Activated CD4-positive, alpha-beta T cell treated with anti-CD3 and anti-CD28 coated beads for 1 hour (primary cell): ENCODE measurements at places on chromosomes 16 and 17.

- no peak for DNase-seq
These were observed 7.2 kb downstream of the MRPL27 start for GRCh38 chr17:50365649-50366393.

DNA sequence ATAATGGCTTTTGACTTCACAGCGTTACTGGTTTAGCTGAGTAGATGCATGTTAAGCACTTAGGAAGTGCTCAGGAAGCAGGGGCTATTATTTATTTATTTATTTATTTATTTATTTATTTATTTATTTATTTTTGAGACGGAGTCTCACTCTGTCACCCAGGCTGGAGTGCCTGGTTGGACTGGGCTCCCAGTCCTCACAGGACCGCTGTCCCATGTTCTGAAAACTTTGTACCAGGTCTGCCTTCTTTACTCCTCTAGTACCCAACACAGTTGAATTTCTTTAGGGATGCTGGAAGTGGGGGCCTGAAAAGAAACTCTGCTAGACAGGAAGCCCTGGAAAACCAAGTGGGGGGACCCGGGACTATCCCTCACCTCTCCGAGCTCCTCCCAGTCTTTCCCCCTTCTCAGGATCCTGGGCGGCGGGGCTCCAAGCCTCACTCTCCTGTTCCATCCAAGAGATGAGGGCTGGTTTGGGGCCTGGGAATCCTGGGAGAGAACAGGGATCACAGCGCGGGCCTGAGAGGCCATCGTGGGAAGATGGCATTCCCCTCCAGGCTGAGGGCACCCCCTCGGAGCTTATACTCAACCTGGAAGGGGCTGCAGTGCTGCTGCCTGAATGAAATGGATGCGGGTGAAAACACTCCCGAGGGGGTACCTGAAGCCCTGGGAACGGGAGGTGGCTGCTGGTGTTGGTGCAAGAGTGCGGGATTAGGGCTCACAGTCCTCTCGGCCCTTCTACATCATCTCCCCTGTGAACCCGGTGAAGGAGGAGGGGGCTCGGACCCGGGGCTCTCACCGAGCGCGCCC is 674 bp downstream of the ZNF688 start:
- DNase-seq: no peak

GRCh38 chr17:14373614-14374259 is 72.9 kb downstream of the HS3ST3B1 start:
- no peak for DNase-seq

DNA sequence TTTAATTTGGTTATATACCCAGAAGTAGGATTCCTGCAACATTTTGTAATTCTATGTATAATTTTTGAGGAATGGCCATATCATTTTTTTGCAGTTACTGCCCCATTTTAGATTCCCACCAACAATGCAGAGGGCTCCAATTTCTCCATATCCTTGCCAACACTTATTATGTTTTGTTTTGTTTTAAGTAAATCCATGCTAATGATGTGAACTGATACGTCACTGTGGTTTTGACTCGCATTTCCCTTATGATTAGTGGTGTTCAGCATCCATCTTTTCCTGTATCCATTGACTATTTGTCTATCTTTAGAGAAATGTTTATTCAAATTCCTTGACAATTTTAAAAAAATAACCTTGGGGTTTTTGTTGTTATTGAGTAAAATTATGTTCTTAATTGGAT is 826.4 kb downstream of the CDH11 start:
- DNase-seq: no peak

- DNase-seq: no peak
These were observed 2.1 kb upstream of the ATP2A1 start for GRCh38 chr16:28876019-28876659.

DNA sequence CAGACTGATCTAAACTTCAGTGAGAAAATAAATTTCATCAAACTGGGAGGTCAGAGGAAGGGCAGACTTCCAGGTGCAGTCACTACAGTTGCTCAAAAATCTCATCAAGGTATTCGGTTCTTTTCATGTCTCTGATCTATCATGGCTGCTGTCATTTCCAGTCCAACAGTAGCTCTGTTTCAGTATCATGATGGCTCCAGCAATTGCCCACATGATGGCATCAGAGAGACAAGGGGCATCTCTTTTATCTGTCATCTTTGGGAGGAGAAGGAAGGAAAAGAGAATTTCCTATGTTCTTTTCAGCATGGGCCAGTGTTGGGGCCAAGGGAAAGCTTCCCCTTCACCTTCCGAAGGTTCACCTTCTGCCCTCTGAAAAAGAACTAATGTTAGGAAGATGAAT is 504.9 kb upstream of the HSBP1 start:
- DNase-seq: no peak

DNA sequence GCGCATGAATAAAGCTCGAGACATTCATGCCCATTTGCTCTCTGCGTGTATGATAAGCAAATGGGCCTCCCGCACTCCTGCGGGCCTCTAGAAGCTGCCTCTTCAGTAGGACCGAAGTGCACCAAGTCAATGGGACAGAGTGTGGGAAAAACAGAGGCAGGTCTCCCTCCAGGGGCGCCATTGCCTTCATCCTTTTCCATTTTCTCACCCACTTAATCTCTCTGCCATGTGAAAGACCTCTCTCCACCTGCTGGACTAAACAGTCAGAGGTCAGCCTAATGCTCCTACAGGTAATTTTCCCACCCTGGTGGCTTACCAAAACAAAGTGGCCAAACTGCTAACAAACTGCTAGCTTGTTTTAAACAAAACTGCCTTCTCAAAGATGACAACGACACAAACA is 210.9 kb downstream of the ZFHX3 start:
- DNase-seq: no peak

DNA sequence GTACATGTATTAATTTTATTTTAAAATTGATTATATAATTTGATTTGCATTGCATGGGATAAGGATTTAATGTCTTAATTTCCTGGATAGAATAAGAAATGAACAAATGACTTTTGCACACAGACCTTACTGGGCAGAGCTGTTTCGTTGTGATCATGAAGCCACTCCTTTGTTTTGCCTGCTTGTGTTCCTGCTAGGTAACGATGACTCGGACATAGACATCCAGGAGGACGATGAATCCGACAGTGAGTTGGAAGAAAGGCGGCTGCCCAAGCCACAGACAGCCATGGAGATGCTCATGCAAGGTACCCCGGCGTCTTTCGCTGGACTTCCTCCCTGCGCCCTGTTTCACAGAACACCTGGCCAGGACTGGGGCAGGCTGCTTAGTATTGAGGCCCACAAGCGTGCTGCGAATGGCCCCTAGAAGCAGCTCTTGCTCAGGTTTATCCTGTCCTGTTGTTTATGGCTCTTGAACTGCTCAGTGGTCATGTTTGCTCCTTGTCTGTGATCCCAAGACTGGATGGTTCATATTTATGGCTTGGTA is 29.6 kb downstream of the CLUAP1 start:
- no peak for DNase-seq

- DNase-seq: no peak
These were observed 22.5 kb upstream of the CCDC182 start for GRCh38 chr17:57767561-57767960.

GRCh38 chr17:77636835-77637817 is 321.4 kb upstream of the TNRC6C start:
- no peak for DNase-seq

- no peak for DNase-seq
These were observed 14.3 kb downstream of the ENGASE start for GRCh38 chr17:79088997-79089328.

DNA sequence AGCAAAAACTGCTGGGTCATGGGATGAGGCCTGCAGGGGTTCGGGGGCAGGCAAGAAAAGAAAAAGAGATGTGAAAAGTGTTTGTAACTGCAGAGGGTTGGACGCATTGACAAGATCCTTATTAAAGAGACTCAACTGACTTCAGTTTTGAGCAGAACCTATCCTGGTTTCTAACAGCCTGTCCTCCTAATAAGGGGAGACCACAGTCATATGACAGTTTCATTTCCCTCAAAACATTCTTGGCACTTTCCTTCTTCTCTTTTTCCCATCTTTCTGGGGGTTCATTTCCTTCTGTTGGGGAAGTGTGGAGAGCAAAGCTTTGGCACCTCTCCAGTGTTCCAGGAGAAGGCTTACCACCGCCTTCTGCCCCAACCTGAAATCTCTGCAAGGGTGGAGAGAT is 118.5 kb downstream of the MAF start:
- DNase-seq: no peak

DNA sequence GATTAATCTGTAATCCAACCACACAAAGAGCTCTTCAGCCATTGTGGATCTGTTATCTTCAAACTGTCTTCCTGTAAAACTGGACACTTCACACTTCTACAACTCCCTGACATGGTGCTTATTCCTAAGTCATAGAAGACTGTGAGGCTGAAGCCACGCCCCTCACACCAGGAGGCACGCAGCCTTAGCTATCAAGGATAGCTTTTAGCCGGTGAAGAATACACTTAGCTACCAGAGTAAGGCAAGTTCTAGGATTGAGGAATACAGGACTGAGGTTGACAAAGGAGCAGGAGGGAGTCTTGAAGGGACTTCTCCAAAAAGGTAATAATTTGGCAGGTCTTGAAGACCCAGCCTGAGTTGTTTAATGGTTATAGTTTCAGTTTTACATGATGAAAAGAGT is 79.8 kb upstream of the GAS7 start:
- no peak for DNase-seq

DNA sequence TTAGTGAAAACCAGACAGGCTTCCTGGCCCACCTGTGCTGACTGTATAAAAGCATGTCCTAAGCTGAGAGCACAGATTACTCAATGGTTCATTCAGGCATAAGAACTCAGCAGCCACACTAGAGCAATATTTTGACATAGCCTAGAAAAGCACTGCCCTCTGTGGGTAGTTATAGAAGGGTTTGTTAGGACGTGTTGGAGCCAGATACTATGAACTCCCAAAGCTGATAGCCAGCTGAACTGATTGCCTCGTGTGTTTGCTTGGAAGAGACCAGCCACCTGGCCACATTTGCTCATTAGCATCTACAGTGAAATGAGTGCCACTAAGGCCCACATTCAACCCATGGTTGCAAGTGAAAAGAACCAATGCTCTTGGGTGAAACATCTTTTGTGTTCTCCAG is 30.8 kb upstream of the ABCA5 start:
- DNase-seq: no peak

- DNase-seq: no peak
These were observed 4.3 kb downstream of the ABI3 start for GRCh38 chr17:49214676-49215360.

GRCh38 chr17:7079581-7080455 is at the start of gene CLEC10A:
CLEC10A (minus strand) TSS chr17:7080251; CDS start chr17:7078812, 1,439 bp downstream.
- DNase-seq: no peak

- no peak for DNase-seq
These were observed 44.6 kb upstream of the ZNF750 start for GRCh38 chr17:82884341-82884969.

GRCh38 chr17:2215616-2216364 is 87.8 kb downstream of the SMG6 start:
- peak; percentile 48 for DNase-seq

DNA sequence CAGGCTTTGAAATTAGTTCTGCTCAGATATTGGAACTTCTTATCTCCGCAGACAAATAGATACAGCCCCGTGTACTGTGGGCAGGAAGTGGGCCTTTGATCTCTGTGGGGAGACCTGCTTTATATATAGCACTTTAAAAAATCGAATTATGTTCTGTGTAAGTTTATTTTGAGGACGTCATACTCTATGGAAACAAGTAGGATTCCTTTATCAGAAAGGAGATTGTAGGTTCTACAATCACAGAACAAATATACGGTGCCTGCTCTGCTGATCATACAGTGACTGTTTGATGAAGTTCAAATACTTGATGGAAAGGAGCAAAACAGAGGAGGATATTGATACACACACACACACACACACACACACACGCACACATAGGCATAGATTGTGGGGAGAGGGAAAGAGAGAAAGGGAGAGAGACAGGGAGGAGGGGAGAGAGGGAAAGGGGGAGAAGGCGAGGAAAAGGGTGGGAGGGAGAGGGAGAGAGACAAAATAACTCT is 14.7 kb upstream of the TMEM220 start:
- no peak for DNase-seq

DNA sequence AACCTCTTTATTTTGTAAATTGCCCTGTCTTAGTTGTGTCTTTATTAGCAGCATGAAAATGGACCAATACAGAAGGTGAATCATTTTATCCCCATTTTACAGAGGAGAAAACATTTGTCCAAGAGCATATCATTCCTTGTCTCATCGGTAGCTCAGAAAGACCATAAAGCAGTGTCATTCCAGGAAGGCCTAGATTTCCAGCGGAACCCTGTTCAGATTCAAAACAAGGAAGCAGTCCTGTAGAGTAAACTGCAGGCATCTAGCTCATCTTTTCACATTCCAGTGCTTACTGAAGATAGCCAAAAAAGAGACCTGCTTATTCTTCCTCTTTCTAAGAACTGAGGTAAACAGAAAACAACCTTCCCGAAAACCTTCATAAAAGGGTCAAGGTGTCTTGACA is 54.0 kb downstream of the PARN start:
- DNase-seq: no peak

GRCh38 chr16:85381738-85382592 is 231.2 kb upstream of the GSE1 start:
- DNase-seq: no peak

GRCh38 chr17:72594248-72594647 is 473.4 kb downstream of the SOX9 start:
- no peak for DNase-seq

DNA sequence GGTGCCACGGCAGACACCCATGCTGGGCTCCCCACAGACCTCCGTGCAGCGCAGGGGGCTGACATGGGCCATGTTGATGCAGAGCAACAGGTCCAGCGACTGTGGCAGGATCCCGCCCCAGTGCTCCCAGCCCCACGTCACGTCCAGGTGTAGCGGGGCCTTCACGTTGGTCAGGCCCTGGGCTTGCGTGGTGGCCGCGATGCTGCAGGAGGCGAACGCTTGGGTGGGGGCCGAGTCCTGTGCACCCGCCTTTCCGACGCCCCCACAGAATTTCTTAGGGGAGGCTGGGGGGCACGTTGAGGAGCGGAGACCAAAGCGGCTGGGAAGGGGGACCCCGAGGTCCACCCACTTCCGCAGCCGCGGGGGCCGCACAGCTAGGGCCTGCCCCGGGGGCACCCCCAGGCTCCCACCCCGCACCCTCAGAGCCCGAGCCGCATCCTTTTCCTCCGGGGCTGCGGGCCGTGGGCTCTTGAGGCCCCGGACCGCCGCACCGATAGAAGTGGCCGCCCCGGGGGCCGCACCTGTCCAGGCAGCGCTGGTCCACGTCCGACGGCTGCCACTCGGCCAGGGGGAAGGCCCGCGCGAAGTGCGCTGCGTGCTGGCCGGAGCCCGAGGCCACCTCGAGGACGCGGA is 416 bp downstream of the METTL26 start:
- no peak for DNase-seq

- DNase-seq: peak; percentile 71
These were observed 92.0 kb upstream of the CHMP6 start for GRCh38 chr17:80899402-80900268.

- no peak for DNase-seq
These were observed 2.3 kb downstream of the CASKIN2 start for GRCh38 chr17:75512926-75513640.

DNA sequence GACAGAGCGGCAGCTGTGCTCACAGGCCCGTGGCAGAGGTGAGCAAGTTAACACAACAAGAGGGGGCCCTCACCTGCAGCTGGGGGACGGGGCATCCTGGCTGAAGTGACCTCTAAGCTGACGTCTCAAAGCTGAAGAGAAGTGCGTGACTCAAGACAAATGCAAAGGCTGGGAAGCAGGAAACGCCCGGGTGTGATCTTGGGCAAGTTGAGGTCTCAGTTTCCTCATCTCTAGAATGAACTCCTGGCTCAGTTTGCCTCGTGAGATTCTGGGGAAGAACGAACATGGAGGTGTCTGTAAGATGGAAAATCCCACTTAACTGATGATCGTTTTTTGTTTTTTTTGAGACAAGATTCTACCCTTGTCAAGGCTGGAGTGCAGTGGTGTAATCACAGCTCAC is 40.1 kb upstream of the C1QL1 start:
- DNase-seq: no peak
